ENCODE measurements at places on chromosomes 6 and 20.

DNA sequence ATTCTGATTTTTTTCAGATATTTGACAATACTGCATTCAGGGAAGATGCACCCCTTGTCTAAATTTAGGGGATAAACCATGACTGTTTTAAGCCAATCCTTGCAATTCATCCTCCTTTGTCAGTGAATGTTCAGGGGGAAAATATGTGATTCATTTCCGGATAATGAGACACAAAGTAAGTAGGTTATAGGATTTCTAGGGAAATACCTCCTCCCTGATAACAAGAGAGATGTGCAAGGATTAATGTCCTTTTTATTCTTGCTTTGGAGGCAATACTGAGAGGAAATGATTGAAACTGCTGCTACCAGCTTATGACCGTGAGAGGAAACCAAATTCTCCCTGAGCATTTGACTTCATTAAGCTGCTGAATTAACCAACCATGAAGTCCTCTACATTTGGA, 161.3 kb upstream of the EYA4 start:
- no peak for DNase-seq

- DNase-seq: no peak
Observed at GRCh38 chr6:108995296-108995695, 99.3 kb downstream of the SESN1 start.

GRCh38 chr6:158633127-158633526, 11.4 kb downstream of the DYNLT1 start:
- DNase-seq: no peak

DNA sequence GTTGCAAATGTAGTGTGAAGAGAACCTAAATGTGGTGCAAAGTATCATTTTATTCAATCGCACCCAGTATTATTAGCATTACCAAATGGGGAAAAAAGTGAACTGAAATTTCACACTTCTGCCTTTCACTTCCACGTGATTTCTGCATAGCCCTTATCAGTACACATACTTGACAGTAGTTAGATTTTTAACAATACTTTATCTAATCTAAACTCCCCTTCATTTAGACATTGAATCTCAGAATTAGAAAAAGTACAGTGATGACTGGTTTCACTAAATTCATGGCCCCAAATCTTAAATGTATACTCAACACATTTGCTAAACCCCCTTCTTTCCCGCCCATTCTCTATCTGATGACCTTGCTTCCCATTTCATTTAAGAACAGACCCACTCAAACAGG, 14.3 kb downstream of the STX7 start:
- no peak for DNase-seq

- no peak for DNase-seq
Observed at GRCh38 chr20:38248133-38248532, 12.4 kb downstream of the KIAA1755 start.

DNA sequence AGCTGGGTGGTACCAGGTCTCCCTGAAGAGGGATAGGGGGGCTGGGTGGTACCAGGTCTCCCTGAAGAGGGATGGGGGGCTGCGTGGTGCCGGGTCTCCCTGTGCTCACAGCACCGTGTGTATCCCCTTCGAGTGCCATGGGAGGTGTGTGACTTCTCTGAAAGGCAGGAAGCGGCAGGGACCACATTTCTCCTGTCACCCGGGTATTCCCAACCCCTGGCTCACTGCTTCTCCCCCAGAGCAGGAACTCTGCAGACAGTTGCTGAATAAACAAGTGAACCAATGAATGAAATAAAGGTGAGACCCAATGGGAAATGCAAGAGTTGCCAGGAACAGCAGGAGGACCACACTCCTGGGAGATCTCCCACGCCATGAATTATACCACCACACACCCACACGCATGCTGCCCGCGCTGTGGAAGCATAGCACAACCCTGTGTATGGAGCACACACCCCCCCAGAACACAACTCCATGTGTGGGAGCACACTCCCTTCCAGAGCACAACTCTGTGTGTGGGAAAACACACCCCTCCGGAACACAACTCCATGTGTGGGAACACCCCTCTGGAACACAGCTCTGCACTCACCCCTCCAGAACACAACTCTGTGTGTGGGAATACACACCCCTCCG, 50.7 kb downstream of the RNASET2 start:
- DNase-seq: no peak

DNA sequence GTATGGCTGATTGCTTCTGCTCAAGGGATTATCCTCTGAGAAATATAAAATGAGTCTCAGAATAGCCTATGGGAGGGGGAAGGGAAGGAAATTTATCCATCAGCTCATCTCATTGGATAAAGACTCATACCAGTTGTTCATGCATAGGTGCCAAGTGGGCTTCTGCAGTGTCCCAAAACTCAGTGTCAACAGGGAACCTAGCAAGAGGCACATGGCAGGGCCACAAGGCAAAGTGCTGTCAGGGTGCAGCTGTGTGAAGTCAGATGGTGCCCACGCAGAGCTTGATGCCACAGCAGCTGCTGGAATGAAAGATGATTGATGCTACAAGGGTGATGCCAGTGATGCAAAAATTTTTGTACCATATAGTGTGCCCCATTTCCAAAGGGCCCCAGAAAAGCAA, 3.2 kb upstream of the CHD6 start:
- DNase-seq: no peak

- no peak for DNase-seq
Observed at GRCh38 chr6:34131326-34132290, 14.3 kb downstream of the GRM4 start.

DNA sequence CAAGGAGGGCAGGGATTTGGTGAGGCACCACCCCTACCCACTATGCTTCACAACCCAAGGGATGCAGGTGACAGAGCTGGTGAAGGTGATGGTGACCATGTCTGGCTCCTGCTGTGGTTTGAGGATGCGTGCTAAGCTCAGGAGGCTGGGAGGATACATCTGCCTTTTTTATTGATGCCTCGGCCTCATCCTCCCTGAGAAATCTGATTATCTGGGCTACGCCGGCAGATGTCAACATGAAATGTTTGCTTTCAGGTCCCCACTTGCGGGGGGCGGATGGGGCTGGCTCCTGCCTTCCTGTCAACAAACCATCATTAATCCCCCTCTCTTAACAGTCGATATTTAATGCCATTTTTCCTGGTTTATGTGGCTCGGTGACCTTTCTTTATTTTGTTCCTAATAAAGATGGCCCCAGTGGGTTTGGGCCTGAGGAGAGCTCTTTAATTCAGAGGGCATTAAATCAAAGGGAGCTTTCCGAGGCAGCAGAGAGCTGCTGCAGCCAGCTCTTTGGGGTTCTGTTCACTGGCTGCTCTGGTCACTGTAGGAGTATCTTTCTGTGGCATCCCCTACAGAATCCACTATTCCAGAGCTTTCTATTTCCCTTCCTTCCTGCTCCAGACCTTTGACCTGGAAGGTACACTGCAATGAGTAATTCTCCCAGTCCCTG, 33.5 kb upstream of the LRFN2 start:
- DNase-seq: no peak

DNA sequence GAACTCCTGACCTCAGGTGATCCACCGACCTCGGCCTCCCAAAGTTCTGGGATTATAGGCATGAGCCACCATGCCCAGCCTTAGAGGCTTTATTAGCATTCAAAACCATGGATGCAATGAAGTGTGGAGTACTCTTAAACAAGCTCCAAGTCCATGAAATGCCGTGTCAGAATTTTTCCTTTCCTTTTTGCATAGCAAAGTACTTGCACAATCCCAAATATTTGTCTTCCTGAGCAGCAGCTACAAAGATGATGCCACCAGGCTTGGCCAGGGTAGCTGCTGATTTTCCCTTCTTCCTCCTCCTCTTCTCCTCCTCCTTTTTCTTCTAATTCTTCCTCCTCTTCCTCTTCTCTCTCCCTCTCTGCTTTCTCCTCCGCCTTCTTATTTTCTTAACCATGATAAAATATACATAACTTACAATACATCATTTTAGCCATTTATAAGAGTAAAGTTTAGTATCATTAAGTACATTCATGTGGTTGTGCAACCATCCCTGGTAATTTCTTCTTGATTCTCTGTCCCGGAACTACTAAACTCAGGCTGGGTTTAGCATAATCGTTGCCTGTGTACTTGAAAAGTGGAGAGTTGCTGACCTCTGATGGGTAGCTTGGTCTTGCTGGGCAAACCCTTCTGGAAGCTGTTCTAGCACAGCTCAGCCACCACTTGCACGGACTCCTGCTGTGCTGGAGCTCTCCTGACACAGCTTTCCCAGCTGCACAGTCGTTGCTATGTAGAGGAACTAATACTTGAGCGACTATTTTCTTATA, 20.3 kb downstream of the MUCL3 start:
- peak; percentile 39 for DNase-seq

DNA sequence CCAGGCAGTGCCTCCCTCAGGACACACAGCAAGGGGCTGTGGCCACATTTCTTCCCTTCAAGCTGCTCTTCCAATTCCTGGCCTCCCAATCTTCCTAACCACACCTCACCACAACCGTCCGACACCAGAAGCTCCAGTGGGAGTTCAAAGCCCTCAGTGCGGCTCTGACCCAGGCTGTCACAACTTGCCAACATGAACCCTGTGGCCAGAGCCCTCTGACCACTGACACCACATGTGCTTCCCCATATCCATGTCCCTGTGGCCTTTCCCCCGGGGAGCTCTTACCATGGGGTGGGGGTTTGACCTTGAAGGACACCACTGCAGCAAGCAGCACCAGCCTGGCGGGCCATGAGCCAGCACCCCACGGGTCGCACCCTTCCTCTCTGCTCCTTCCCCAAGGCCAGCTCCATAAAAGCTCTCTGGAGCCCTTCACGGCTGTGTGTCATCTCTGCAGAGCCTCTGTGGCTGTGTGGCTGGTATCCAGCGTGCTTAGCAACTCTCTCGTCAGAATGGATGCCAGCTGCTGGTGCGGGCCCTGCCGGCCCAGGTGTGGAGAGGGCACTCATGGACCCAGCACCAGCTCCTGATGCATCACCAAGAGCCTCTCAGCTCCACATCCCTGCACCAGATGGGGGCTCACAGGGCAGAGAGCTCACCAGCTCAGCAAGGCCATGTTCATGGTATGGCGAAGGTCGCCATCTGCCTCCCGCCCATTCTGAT, 106.1 kb downstream of the PSMB1 start:
- no peak for DNase-seq

- DNase-seq: no peak
Observed at GRCh38 chr6:150377211-150377781, 8.5 kb downstream of the IYD start.

DNA sequence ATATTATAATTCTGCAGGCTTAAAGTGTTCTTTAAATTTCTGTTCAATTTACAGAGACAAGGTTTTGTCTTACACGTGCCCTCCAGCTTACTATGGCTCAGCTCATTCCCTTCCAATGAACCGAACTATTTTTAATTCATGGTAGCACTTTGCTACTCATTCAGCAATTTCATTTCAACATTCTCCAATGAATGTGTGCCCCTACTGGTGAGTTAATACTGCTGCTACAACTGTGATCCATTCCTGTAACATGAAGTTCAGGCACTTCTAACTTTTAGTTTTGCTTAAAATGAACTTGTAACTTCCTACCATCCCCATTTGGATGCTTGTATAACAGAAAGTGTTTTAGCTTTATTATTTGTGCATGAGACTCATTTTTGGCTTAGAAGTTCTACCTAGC, 99.7 kb downstream of the F13A1 start:
- DNase-seq: no peak

DNA sequence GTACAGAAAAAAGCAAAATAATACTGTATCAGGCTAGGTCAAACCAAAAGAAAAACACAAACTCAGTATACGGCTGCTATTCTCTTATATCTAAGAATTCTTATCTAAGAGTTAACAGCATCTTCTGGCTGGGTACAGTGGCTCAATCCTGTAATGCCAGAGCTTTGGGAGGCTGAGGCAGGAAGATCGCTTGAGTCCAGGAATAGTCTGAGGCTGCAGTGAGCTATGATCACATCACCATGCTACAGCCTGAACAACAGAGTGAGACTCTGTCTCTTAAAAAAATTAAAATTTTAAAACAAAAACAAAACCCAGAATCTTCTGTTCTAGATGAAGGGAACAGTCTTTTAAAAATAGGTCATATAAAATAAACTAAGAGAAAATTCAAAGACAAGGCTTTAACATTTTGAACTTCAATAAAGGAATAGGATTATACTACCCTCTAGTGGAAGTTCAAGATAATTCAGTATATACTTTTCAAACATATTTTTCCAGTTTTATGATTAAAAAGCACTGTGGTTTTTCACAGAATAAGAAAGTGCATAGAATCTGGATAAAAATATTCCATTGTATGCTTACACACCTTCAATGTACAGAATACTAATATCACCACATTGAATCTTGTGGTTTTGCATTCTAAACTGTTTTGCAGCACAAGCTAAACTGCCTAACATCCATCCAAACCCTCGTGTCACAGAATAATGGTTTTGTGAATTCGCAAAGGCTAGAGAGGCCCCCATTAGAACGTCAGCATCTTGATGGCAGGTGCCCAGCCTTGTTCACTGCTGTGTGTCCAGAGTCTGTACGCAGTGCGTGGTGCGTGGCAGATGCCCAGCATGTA, 39.3 kb downstream of the DTNBP1 start:
- DNase-seq: peak; percentile 36

DNA sequence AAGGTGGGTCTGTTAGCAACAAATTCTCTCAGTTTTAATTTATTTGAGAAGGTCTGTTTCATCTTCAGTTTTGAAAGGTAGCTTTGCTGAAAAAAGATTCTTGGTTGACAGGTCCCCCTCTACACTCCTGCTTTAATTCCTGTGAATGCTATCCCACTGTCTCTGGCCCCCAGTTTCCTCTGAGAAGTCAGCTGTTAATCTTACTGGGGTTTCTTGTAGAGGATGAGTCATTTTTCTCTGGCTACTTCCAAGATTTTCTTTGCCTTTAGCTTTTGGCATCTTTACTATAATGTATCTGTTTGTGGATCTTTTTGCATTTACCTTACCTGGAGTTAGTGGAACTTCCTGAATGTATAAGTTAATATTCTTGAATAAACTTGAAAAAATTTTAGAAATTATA, 122.7 kb downstream of the MMS22L start:
- no peak for DNase-seq

DNA sequence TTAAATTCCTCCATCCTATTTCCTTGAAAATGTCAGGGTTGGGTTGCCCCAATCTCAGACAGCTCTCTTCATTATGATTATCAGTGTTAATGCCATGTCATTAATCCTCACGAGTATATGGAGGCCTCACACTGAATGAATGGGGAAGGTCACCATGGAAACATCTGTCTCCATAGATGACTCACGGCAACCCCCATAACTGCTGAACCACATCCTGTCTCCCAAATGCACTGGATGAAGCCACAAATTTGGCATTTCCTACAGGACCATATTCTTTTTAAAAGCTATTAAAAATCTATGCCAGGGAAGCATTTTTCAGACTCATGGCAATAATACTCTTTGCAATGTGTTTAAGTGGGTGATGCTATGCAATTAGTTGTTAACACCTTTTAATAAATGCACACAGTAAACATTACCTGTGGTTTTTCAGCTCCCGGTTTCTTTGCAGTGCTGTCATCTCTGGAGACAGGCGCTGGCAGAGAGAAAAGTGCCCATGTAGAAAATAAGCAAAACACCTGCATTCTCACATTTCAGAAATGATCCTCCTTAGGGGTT, 80.1 kb upstream of the PTPRK start:
- peak; percentile 96 for DNase-seq

DNA sequence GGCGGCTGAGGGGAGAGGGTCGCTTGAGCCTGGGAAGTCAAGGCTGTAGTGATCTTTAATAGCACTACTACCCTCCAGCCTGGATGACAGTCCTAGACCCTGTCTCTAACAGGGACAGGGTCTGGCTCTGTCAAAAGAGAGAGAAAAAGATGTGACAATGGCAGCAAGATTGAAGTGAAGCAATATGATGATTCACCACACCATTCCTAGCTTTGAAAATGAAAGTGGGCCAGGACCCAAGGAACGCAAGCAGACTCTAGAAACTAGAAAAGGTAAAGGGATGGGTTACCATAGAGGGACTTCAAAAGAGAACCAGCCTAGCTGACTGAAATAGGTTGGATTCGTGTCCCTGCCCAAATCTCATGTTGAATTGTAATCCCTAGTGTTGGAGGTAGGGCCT, 426.9 kb downstream of the HTR1B start:
- no peak for DNase-seq

GRCh38 chr20:10747019-10747418, 73.2 kb upstream of the JAG1 start:
- DNase-seq: no peak
